ENCODE measurements at places on chromosomes 3 and 15. TPM values are rescaled to one million over a fixed set of nuclear protein-coding genes. Genes with fewer than 3 reads are reported as not detected.
A peak's percentile ranks its signal among the peaks of the same experiment; 100 is the strongest.

- no peak for DNase-seq
Observed at GRCh38 chr3:152257563-152258035, 11.1 kb upstream of the MBNL1 start.

DNA sequence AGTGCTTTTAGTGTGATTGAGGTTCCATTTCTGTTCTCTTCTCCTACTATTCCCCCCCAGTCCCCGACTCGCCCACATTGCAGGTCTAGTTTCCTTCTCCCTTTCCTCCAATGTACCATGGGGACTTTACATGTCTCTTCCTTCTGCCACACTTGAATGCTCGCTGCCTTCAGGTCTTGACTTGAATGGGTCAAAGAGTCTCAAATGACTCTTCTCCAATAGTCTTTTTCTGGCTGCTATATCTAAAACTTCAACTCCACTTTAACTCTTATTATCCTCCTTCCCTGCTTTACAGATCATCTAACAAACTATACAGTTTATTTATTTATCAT is 213.9 kb upstream of the SLC2A2 start:
- DNase-seq: no peak

DNA sequence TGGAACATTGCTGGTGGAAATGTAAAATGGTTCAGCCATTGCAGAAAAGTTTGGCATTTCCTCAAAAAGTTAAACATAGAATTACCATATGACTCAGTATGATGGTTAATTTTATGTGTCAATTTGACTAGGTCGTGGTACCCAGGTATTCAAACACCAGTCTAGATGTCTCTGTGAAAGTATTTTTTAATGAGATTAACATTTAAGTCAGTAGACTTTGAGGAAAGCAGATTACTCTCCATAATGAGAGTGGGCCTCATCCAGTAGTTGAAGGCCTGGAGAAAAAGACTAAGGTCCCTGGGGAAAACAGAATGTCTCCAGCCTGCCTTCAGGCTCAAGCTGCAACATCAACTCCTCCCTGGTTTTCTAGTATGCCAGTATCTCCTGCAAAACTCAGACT is 42.3 kb upstream of the TMEM87A start:
- no peak for DNase-seq

DNA sequence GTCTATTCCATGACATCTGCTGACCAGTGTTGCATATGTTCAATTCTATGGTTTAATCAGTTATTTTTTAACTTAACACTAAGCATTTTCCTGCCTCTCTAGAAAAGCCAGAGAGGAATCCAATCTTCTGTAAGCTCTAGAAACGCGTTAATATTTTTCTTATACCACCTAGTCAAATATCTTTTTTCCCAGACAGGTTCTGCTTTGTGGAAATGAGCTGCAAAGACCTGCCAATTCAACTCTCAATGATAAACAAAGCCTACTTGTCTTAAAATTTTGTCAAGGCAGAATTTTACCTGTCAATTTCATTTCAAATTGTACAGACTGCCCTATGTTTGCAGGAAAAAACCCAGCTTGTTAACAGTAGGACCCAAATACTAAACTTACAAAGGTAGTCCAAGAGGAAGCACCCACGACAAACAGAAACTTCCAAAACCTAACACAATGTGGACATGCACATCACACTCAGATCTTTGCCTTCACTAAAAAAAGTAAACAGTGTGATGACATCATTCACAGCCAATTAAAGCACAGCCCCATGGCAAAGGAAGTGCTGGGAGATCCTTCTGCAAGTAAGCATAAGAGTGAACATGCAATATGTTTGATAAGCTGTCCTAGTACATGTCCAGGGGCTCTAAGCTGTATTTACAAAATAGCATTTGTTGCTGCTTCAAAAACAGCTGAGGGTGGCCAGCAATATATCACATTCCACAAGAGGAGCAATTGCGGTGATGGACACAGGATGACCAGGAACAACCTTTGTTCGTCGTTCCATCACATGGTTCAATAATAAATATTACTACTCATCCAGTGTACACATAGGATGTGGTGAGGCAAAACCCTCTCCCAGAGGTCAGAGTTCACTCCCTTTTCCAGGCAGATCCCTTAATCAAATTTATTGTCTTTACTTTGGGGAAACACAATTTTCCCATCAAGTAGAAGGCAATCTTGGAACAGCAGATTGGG is 139.4 kb upstream of the TSC22D2 start:
- DNase-seq: no peak

DNA sequence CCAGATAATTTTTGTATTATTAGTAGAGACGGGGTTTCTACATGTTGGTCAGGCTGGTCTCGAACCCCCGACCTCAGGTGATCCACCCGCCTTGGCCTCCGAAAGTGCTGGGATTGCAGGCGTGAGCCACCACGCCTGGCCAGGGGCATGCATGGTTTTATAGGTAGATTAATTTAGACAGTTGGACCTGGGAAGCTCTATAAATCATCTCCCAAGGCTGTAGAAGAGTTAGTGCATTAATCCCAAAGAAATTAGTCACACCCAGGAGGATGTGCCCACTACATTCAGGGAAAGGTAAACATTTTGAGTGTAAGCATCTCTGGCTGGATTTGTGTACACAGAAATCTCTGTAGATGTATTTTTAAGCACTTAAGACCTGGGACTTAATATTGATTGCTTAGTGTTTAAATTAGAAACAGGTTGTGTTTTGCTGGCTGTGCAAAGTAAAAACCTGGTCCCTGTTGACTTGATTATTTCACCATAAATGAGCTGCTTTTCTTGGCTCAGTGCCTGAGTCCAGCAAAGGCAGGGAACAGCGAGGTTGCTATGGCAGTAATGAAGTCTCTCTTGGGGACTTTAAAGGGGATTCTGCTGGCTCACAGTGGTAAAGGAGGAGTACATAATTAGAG is 19.2 kb downstream of the EXOSC7 start:
- DNase-seq: peak; percentile 82

DNA sequence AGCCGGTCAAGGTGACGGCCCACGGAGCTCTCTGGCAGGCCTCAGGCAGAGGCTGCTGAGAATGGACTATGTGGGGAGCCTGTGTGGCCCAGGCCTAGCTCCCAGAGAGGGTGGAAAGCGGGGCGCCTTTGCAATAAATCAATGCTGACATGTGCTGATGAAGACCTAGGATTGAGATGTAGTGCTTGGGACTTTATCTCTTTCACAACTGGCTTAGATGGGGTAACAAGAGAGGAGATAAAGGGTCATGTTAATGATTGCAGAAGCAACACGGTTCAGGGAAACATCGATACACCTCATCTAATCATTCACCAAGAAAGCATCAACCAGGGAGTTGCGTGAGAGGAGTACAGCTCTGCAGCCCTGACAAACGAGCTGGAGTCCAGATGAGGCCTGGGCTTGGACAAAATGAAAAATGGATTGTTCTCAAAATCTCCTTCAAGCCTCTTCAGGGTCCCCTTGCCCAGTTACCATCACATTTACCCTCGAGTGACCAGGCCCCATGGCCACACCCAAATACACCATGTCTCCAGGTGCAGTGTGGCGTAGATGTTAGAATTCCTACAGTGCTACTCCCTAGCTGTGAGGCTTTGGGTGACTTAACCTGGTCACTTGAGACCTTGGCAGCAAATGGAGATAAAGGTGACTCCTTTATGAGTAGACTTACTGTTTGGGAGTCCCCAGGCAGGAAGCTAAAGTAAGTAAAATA is 146.4 kb upstream of the LIPC start:
- no peak for DNase-seq

GRCh38 chr3:140031170-140031569 is 96.2 kb downstream of the CLSTN2 start:
- no peak for DNase-seq

DNA sequence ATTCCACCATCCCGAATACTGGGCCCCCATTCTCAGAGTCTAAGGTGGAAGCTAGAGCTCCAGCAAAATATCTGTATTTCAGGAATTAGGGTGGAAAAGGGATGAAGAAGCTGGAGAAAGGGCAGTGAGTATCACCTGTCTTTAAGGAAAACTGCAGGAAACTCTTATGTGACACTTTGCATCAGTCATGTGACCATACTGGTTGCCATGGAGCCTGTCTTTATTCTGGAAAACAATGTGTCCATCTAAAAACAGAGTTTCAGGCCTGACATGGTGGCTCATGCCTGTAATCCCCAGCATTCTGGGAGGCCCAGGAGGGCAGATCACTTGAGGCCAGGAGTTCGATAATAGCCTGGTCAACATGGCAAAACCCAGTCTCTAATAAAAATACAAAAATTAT is 52.9 kb upstream of the FSIP1 start:
- DNase-seq: no peak

DNA sequence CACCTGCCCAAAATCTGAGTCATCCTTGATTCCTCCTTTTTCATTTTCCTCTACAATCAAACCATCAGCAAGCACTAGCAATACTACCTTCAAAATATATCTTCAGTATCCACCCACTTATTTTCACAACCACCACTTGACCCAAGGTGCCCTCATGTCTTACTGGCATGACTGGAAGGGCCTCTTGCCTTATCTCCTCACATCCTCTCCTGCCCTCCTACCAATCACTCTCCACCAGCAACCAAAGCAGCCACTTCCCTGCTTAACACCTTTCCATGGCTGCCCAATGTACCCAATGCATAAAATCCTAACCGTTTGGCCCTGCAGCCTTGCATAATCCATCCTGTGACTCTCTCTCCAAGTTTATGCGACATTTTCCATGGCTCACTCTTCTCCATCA is 76.0 kb downstream of the MTHFS start:
- no peak for DNase-seq

- DNase-seq: no peak
Observed at GRCh38 chr3:41863024-41863423, 98.9 kb downstream of the ULK4 start.

- peak; percentile 46 for DNase-seq
Observed at GRCh38 chr3:19149368-19149767, 1.1 kb downstream of the KCNH8 start.

DNA sequence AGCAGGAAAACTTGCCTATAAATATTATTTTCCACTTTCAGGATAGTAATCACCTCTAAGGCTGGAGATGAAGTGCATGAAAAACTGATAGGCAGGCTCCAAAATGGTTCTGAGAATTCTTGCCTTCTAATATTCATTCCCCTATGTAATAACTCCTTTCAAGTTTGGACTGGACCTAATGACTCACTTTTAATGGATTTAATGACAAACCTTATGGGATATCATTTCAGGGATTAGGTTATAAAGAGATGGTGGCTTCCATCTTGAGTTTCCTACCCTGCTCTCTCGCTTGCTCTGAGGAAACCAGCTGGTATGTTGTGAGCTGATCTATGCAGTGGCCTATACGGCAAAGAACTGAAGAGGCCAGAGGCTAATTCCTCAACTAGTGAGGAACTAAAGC is 192.0 kb downstream of the BCHE start:
- no peak for DNase-seq

- DNase-seq: no peak
Observed at GRCh38 chr15:67869701-67870100, 29.9 kb upstream of the RNU6-1 start.

DNA sequence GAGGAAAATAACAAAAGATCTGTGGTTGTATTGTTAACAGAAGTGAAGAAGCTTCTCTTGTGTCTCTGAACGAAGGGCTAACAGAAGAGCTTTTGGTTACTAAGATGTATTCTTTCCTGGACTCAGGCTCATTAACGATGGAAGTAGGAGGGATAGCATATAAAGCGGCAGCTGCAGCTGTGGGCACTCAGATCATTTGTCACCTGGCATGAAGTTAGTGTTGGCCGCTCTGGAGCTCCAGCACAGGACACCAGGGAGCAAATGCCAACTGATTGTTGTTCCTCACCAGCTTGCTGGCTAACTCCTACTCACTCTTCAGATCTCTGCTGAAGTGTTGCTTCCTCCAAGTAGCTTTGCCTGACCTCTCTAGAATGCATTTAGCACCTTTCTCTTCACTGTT is 15.5 kb upstream of the SLITRK3 start:
- no peak for DNase-seq

- DNase-seq: no peak
Observed at GRCh38 chr15:49423021-49423420, at the start of gene FGF7. Gene FGF7, plus strand, starts transcription at chr15:49423242. Its CDS starts 1,056 bp downstream, at chr15:49424298.

- no peak for DNase-seq
Observed at GRCh38 chr3:103085465-103085864, 650.6 kb downstream of the ZPLD1 start.

DNA sequence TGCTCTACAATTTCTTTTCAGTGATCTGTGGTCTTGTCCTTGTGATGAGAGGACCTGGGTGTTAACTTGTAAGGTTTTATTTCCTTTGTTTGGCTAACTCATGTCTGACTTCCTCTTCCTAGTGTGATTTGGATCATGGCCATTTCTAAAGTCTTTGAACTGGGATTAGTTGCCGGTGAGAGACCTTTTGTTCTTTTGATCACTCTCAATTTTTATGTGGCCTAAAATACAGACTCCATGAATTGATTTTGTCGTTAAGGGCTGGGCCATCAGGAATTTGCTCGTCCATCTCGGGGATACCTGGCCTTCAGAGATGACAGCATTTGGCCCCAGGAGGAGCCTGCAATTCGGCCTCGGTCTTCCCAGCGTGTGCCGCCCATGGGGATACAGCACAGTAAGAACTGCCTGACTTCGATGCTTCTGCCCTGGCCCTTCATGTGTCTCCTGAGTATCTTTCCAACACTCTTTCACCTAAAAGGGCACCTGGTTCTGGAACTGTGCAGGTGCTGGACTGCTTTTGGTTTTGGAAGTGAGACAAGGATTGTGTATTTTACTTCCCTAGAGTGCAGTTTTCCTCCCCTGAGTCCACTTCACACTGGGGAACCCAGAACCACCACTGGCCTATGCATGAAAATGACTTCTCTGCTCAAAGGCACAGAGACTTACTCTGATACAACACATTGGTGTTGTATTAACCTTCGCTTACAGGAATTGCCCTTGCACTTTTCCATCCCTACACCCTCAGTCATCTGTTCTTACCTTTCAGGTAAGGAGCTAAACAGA is 13.1 kb upstream of the LRRC2 start:
- DNase-seq: no peak

DNA sequence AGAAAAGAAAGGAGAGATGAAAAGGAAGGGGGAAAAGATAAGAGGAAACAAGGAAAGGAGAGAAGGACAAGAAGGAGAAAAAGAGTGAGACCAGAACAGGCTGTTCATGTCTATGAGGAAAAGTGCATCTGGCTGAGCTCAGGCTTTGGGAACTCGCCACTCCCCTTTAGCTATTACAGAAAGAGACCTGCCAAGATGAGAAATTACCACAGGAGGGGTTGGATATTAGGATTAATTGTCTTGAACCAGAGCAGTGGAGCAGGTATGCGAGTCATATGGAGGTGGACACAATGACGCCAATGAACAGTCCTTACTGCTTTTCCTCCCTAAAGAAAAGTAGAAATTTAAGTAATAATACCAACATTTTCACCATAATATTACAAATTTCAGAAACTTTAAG is 577.0 kb upstream of the ARRDC4 start:
- DNase-seq: no peak

- no peak for DNase-seq
Observed at GRCh38 chr3:41448396-41448795, 249.1 kb downstream of the CTNNB1 start.

Gene KIF23
- 103 TPM for total RNA-seq

Gene TEX9
- total RNA-seq: 9.0 TPM

Gene LEKR1
- 0.96 TPM for total RNA-seq

Gene TAGLN3
- not detected for total RNA-seq

Gene ZNF860
- 2.3 TPM for total RNA-seq

Gene TRAT1
- total RNA-seq: not detected

Gene NCBP2
- total RNA-seq: 90.6 TPM

Gene LRRC2
- total RNA-seq: 0.07 TPM

Gene SLC22A13
- total RNA-seq: not detected

Data from A172 (cell line).